ENCODE measurements at places on chromosomes 3 and 15. TPM values are rescaled to one million over a fixed set of nuclear protein-coding genes. Genes with fewer than 3 reads are reported as not detected.

MAP6D1 gene
- 2.1 TPM for total RNA-seq

UBAP1L gene
- 3.7 TPM for total RNA-seq

SLC30A4 gene
- 5.6 TPM for total RNA-seq

GOLGA6A gene
- not detected for total RNA-seq

- H3K27me3 ChIP-seq, result no peaks in the 10 kb centered on the region
- DNase-seq, result no peak
- no peak overlapping the region for H3K27ac ChIP-seq
- H3K36me3 ChIP-seq, result no peaks in the 10 kb centered on the region
- H3K4me1 ChIP-seq, result no peaks in the 10 kb centered on the region
- no peak overlapping the region for H3K4me3 ChIP-seq
Observed at GRCh38 chr3:48896936-48897335, 1.7 kb downstream of the SLC25A20 start.

DNA sequence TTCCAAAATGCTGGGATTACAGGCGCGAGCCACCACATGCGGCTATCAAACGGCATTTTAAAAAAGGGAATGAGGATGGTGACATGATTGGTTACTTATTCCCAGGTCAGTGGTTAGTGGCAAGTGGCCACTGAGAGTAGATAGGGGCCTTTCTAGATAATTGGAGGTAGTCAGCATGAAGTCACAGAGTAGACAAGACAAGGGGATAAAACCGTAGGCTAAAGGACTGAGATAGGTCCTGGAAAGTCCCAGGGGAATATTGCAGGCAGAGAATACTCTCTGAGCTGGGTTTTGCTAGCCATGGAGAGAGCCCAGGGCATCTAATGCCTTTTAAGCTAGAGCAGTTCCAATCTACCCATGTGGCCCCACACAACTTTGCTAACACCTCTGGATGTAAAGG, 52.2 kb downstream of the KCNAB1 start:
- DNase-seq, result no peak
- H3K27me3 ChIP-seq, result no peaks in the 10 kb centered on the region
- no peaks in the 10 kb centered on the region for H3K4me1 ChIP-seq
- H3K4me3 ChIP-seq, result no peak overlapping the region
- H3K36me3 ChIP-seq, result no peaks in the 10 kb centered on the region
- no peak overlapping the region for H3K27ac ChIP-seq

DNA sequence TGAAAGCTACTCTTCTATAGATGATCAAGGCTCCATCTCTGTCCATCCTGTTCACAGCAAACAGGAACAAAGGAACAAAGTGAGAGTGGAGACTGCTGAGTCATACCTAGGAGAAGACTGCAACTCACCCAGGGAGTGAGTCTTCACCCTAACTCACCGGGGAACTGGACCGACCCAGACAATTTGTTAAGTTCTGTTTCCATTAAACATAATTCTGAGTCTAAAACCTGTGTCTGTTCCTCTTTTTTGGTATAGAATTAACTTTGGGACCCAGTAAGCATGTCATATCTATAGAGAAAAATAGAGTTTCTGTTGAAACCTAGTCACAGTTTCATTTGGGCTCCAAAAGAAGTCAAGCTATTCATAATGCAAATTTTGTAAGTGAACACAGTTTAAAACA, 21.6 kb downstream of the CCDC80 start:
- H3K4me3 ChIP-seq, result no peak overlapping the region
- H3K36me3 ChIP-seq, result no peaks in the 10 kb centered on the region
- no peaks in the 10 kb centered on the region for H3K4me1 ChIP-seq
- DNase-seq, result no peak

DNA sequence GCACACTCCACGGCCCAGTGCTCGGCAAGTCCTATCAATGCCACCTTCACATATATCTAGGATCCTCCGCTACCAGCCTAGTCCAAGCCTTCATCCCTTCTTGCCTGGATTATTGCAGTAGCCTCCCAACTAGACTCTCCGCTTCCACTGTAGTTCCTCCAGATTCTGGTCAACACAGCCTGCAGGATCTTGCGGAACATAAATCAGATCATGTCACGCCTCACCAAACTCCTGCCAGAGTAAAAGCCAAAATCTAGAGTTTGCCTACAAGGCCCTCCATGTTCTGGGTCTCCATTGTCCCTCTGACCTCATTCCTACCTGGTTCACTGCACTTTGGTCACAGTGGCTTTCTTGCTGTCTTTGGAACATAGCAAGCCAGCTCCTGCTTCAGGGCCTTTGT, 3.6 kb downstream of the BDH1 start:
- no peaks in the 10 kb centered on the region for H3K36me3 ChIP-seq
- no peak for DNase-seq
- H3K27me3 ChIP-seq, result no peaks in the 10 kb centered on the region

DNA sequence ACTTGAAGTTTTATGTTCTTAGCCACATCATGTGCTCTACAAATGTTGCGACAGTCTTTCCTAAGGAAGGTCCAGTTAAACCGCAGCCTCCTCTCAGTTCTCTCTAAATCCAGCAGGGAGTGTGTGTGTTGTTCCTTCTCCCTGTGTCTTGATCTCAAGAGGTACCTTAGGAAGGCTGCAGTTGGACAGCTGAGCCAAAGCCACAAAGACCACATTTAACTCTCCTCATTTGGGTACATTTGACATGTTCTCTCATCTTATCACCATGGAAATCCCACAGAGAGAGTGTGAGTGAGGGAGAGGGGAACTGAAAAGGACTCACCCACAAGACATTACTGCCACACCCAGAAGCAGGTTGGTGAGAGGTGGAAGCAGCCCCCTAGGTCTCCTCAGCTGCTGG, 79.5 kb downstream of the CD200R1L start:
- DNase-seq, result no peak
- H3K36me3 ChIP-seq, result no peaks in the 10 kb centered on the region

Measured in breast epithelium (tissue), 4 donors.